Stimulated activated CD4-positive, alpha-beta T cell treated with anti-CD3 and anti-CD28 coated beads, Interleukin-4, amount 100 ng/mL, for 1 hour (primary cell): ENCODE measurements at places on chromosomes 13 and 19.

GRCh38 chr19:53985863-53986262, 5.6 kb upstream of the CACNG6 start:
- no peak for DNase-seq

DNA sequence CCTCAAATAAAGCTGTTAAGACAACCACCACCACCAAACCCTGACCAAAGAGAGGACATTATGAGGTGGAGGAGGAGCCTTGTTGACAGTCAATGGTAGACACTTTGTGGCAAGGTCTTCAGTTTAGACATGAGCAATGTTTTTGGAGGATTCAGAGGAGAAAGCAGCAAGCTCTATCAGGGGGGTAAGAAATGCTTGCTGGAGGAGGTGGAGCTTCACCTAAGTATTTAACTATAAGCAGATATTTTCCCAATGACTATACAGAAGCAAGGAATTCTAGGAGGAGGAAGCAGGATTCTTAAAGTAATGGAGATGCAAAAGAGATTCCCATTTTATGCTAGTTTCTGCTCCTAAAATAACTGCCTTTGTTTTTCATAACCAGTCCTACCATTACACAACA, 74.2 kb downstream of the TRPC4 start:
- DNase-seq: no peak

GRCh38 chr19:1942934-1943555, 2.1 kb downstream of the CSNK1G2 start:
- no peak for DNase-seq

- DNase-seq: no peak
These were observed 53.4 kb downstream of the GPC6 start for GRCh38 chr13:93279982-93280381.

GRCh38 chr13:20431687-20432384, 93.8 kb downstream of the CRYL1 start:
- DNase-seq: no peak

DNA sequence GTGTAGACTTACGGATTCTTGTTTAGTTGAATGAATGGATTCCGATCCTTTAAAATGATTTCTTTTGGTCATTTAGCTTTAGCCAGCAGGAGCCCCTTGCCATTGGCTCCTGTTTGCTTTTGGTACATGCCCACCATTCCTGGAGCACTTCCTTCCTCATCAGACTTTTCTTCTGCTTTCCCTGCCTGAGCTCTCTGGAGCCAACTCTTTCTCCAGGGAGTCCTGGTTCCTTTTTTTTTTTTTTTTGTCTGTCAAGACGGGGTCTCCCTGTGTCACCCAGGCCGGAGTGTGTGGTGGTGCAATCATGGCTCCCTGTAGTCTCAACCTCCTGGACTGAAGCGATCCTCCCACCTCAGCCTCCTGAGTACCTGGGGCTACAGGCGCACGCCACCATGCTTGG, 37.8 kb downstream of the SMARCA4 start:
- DNase-seq: no peak

GRCh38 chr13:23567906-23568460, 2.2 kb upstream of the TNFRSF19 start:
- DNase-seq: no peak

DNA sequence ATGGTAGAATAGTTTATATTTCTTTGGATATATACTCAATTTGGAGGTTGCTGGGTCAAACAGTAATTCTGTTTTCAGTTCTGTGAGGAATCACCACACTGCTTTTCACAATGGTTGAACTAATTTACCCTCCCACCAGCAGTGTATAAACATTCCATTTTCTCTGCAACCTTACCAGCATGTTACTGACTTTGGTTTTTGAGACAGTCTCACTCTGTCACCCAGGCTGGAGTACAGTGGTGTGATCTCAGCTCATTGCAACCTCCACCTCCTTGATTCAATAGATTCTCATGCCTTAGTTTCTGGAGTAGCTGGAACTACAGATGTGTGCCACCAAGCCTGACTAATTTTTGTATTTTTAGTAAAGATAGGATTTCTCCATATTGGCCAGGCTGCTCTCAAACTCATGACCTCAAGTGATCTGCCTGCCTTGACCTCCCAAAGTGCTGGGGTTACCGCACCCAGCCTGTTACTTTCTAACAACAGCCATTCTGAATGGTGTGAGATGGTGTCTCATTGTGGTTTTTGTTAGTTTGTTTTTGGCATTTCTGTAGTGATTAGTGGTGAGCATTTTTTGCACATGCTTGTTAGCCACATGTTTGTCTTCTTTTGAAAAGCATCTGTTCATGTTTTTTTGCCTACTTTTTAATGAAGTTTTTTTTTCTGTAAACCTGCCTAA, 12.5 kb downstream of the ZNF714 start:
- DNase-seq: no peak

GRCh38 chr13:47798906-47799305, 202.2 kb downstream of the SUCLA2 start:
- no peak for DNase-seq

DNA sequence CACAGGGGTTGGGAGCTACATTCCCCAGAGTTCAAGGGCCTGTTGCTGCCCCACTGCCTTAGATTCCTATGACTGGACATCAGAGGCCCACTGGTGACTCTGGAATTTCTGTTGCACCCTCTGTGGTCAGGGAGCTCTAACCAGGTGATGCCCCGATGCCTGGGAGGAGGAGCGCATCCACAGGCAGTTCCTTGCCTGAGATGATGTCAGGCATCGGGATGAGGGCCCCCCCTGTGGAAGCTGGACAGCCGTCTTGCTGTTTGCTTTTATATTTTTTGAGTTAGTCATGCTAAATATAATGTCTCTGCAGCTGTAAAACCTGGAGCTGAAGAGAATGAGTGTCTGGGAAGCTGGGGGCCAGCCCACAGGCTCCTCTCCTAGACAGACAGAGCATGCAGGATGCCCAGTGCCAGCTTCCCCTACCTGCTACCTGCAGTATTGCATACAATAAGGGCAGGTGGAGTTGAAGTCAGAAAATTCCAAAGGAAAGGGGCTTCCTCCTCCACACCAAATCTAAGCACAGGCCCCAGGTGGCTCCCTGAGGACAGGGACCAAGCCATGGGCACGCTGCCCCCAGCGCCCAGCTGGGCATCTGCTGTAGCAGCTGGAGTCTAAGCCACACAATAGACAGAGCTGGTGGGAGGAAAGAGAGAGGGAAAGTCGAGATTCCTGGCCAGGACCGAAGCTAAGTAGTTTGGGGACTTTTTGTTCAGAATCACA, 16.2 kb downstream of the COL4A2 start:
- DNase-seq: no peak

DNA sequence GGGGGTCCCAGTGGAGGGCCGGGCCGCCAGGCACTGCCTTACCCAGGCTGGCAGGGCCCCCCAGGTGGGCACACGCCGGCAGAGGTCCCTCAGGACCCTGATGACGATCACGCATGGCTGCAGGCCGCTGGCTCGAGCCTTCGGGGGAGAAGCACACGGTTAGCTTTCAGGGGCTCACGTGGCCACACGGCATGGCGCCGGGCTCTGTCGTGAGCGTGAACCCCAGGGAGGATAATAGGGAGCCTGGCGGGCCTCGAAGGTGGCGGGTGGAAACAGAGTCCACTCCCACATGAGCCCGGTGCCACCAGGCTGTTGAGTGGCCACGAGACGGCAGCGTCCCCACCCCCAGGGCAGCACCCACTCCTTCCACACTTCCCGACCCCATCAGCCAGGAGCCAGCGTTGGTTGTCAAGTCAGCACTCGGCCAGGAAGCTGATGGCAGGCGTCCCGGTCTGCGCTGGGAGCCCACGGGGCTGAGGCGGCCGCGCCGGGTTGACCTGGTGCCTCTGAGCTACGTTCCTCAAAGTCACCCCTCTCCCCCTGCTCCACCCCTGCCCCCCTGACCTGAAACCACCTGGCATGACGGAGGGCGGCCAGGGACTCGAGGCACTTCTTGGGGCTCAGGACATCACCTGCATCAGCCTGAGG, 24.7 kb upstream of the MATK start:
- DNase-seq: no peak

- DNase-seq: no peak
These were observed 835.9 kb downstream of the UQCRFS1 start for GRCh38 chr19:28377077-28377476.

DNA sequence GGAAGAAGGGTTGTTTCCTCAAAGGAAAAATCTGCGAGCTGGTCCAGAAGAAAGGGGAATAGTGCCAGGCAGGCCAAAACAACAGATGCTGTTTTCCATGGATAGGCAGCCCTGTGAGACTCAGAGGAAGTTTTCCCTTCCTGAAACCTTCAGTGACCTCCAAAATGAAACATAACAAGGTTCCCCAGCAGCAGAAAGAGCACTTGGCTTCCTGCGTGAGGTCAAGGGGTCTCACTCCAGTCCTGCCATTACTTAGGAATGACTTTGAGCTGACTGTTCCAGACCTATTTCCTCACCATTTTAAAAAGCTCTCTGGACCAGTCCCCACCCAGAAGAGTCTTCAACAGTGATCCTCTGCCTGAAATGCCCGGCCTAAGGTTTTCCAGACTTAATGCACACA, 104.6 kb upstream of the IPO5 start:
- DNase-seq: no peak

- no peak for DNase-seq
These were observed 38.7 kb upstream of the ZNF492 start for GRCh38 chr19:22595422-22595821.

GRCh38 chr19:42091742-42092141, 15.8 kb downstream of the ZNF574 start:
- no peak for DNase-seq

- no peak for DNase-seq
These were observed 4.7 kb downstream of the ZNF317 start for GRCh38 chr19:9144920-9145319.
